ENCODE measurements at places on chromosomes 11 and 22. TPM values are rescaled to one million over a fixed set of nuclear protein-coding genes. Genes with fewer than 3 reads are reported as not detected.

DNA sequence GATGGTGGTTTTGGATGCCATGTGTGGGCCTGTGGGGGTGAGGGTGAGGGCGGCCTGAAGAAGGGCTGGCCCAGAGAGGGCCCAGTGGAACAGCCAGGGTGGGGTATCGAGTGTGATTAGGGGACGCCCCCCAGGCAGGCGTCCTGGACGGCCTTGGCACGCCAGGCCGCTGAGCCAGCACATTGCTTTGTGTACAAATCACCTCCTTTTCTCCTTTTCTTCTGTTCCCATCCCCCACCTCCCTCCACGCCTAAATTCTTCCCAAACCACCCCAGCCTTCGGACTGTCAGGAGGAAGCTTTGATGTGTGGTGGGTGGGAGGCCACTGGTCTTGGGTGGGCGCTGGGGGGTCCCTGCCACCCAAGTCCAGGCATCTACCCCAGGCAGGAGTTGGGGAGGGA lies 7.8 kb upstream of the CD248 start:
- no peak overlapping the region for H3K27ac ChIP-seq
- H3K4me3 ChIP-seq, result no peak overlapping the region
- DNase-seq, result no peak
- 0 out of 2 replicates have a peak, but pooled peaks cover 8% of the 10 kb centered on the region for H3K27me3 ChIP-seq
- H3K4me1 ChIP-seq, result peaks cover 34% of the 10 kb centered on the region

GRCh38 chr11:65529475-65530156 lies 4.7 kb downstream of the SCYL1 start:
- DNase-seq, result no peak
- H3K27me3 ChIP-seq, result no peaks in the 10 kb centered on the region
- no peak overlapping the region for H3K27ac ChIP-seq
- H3K4me1 ChIP-seq, result peaks cover 9% of the 10 kb centered on the region
- peaks cover 46% of the 10 kb centered on the region for H3K36me3 ChIP-seq

Gene DPP3
- 80.0 TPM for total RNA-seq

Gene NEFH
- total RNA-seq, result 5.1 TPM

Gene ABCC8
- total RNA-seq, result not detected

Gene OR5W2
- not detected for total RNA-seq

Gene APOBEC3G
- 9.5 TPM for total RNA-seq

DNA sequence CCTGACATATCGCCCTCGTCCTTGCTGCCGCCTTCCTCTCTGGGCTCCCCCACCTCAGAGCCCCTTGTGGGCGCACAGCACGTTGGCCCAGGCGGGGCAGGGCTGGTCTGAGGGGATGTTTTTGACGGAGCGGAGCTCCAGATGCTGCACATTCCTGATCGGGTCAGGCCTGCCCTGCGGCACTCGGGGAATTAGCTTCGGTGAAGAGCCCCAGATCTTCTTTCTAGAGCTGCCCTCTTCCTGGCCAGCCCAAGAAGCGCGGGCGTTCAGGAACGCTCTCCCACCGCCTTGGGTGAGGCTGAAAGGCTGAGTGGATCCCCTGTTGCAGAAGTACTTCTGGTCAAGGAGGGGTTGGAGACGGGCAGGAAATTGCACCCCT lies 12.1 kb downstream of the YPEL4 start:
- H3K27ac ChIP-seq, result no peak overlapping the region
- no peaks in the 10 kb centered on the region for H3K4me1 ChIP-seq
- no peaks in the 10 kb centered on the region for H3K36me3 ChIP-seq
- H3K27me3 ChIP-seq, result no peaks in the 10 kb centered on the region

Gene SLC43A1
- 4.0 TPM for total RNA-seq

GRCh38 chr22:50481045-50481439 lies 301 bp upstream of the ADM2 start:
- H3K4me3 ChIP-seq, result peak overlapping the region; percentile 87
- H3K27ac ChIP-seq, result no peak overlapping the region
- DNase-seq, result no peak
- H3K4me1 ChIP-seq, result peaks cover 13% of the 10 kb centered on the region

DNA sequence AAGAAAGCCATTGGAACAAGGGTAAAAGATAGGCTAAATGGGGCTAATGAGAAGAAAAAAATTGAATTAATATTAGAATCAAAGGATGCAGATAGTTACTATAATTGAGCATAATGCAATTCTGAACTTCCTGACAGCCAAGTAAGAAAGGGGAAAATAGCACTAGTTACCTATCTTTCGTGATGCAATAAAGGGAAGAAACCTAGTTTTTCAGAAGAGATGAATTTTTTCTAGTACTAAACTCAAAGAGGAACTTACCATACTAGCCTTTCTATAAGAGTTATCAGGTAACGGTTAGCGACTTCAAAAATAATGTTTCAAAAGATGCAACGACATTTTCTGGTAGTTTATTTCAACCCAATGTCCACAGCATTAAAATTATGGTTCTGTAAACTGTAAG lies 8.8 kb upstream of the WT1 start:
- no peaks in the 10 kb centered on the region for H3K4me1 ChIP-seq
- no peak overlapping the region for H3K27ac ChIP-seq
- peaks cover 25% of the 10 kb centered on the region for H3K27me3 ChIP-seq
- DNase-seq, result no peak

DNA sequence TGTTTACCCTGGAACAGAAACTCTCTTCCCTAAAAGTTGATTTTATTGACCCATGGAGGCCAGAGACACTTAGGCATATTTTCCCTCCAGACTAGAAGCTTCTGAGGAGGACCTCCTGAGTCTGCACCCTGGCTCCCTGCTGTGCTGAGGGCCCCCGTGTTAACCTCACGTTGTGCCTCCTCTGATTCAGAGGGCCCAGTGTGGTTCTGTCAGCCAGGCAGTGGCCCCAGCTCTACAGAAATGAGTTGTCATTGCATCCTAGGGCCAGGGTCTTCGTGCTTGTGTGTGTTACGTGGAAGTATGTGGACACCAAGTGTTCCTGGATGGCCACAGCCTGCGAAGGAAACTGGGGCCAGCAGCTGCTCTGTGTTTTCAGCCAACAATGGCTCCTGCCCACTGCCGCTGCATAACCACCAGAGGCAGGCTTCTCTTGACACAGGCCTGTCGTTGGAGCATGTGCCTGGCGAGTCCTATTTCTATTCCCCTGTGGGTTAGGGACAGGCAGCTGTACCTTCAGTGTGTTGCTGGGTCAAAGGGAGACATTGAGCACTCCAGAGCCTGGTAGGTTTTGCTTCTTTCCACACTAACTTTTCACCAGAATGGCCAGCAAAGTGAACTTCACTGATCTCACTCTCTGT lies 44.5 kb downstream of the MED15 start:
- no peaks in the 10 kb centered on the region for H3K27me3 ChIP-seq
- no peaks in the 10 kb centered on the region for H3K4me1 ChIP-seq
- no peaks in the 10 kb centered on the region for H3K36me3 ChIP-seq
- H3K27ac ChIP-seq, result no peak overlapping the region
- no peak overlapping the region for H3K4me3 ChIP-seq
- no peak for DNase-seq

Gene LRRC74B
- 0.25 TPM for total RNA-seq

DNA sequence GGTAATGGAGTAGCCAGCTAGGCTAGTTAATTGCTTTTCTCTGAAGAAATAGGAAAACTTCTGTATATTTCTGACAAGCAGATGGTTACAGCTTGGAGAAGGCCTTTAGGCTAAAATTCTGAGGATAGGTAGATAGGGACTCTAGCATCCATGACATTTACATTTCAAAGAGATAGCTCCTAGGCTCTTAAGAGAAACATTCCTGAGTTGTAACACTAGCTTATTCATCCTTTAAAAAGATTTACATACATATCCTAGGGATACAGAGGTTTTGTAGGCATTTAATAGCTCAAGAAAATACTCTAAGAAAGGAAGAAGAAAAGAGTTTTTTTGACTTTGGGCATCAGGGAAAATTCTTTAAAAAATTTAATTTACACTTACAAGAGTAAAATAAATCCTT lies 130.9 kb upstream of the CCDC179 start:
- H3K27me3 ChIP-seq, result no peaks in the 10 kb centered on the region
- no peak overlapping the region for H3K4me3 ChIP-seq
- no peaks in the 10 kb centered on the region for H3K36me3 ChIP-seq
- no peak for DNase-seq
- no peak overlapping the region for H3K27ac ChIP-seq

DNA sequence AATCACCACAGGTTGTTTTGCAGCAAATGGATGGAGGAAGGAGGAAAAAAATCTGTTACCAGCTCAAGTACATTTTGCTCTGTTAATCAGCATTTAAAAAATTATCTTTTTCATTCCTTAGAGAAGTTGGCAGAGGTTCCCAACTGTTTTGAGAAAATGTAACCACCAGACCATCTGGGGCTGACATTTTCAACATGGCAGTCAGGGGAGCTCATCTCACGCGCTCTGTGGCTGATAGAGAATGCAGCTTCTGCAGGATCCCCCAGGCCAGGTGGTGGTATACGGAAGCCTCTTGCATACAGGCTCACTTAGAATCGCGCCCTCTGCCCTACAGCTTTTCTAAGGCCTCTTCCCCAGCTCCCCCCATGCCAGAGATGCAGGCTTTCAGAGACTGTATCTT lies 68.0 kb upstream of the OPCML start:
- H3K27ac ChIP-seq, result no peak overlapping the region
- no peaks in the 10 kb centered on the region for H3K4me1 ChIP-seq
- no peak for DNase-seq
- H3K36me3 ChIP-seq, result no peaks in the 10 kb centered on the region

All from PC-9 (cell line).